Activated CD4-positive, alpha-beta T cell treated with anti-CD3 and anti-CD28 coated beads, Interleukin-2, amount 50 U/mL, for 4 hours (primary cell): ENCODE measurements at places on chromosomes 6 and 20.

GRCh38 chr6:107128175-107128574, 12.9 kb upstream of the BEND3 start:
- no peak for DNase-seq

- no peak for DNase-seq
Measured at GRCh38 chr6:28789553-28790083, 134.2 kb downstream of the TRIM27 start.

DNA sequence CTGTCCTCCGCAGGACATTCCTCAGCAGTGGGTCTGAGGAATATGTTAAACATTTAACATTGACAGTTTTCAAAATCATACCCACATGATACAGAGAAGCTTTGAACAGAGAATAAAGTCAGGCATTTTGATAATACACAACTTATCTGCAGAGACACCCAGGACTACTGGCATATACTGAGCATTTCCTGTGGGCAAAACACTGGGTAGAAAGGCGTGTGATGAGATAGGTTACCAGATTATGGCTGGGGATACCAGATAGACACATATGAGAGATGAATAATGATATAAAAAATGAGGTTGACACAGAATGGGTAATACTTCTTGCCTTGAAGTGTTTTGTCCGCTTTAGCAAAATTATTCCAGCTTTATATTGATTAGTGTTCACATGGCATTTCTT, 31.4 kb upstream of the TRIM26 start:
- DNase-seq = no peak

DNA sequence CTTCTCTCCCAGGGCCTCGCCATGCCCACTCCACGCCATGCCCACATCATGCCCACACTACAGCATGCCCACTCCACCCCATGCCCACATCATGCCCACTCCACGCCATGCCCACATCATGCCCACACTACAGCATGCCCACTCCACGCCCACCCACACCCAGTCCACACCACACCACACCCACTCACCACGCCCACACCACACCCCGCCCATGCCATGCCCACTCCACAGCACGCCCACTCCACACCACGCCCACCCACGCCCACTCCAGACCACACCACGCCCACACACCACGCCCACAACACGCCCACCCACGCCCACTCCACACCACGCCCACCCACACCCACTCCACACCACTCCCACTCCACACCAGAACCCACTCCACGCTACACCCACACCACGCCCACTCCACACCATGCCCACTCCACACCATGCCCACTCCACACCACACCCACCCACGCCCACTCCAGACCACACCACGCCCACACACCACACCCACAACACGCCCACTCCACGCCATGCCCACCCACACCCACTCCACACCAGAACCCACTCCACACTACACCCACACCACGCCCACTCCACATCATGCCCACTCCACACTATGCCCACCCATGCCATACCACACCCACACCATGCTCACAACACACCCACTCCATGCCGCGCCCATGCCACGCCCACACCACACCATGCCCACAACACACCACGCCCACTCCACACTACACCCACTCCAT, 88.6 kb downstream of the ERMARD start:
- no peak for DNase-seq

- DNase-seq = no peak
Measured at GRCh38 chr20:38043512-38044300, 10.2 kb downstream of the RPRD1B start.

- no peak for DNase-seq
Measured at GRCh38 chr6:155882527-155883333, 427.1 kb upstream of the NOX3 start.

GRCh38 chr20:57993716-57994431, 234.6 kb downstream of the ANKRD60 start:
- no peak for DNase-seq

GRCh38 chr20:13102694-13103093, 93.9 kb downstream of the SPTLC3 start:
- no peak for DNase-seq

DNA sequence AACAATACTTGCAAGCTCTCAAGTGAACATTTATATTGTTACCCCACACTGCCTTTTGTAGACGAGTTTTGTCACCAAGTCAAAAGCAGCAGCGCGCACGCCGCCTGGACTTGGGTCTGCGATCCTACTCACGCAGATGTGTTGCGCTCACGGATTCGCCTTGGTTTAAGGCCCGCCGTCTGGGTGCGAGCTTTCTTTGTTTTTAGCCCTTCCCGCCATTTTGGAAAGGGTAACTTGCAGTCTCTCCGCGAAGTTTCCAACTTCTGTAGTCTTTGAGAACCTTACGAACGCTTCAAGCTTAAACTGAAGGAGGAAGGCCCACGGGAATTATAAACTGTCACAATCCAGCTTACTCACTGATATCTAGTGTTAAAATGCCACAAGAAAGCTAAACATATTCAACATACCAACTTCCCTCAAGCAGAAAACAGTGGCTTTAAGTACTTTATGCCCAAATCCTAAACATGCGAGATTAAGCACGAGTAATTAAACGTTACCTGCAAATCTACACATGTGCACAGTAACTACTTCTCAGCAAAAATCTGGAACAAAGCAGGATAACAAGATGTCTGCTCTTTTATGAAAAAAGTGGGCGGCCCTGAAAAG, 80.4 kb upstream of the BTN3A2 start:
- DNase-seq = peak; percentile 48

DNA sequence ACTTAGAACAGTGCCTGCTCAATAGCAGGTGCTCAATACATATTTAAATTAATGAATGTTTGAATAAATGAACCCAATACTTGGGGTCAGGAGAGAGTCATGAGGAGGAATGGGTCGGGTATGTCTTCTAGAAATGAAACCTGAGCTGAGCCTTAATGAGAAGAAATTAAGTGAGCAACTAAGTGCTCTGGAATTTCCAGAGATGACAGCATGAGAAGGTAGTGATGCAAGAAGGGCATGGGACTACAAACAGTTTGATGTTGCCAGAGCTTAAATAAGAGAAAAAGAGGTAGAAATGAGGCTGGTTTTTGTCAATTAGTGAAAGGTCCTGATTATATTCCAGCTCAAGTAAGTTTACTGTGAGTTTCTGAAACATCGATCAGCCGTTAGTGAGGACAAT, 82.9 kb downstream of the PDE10A start:
- DNase-seq = no peak

DNA sequence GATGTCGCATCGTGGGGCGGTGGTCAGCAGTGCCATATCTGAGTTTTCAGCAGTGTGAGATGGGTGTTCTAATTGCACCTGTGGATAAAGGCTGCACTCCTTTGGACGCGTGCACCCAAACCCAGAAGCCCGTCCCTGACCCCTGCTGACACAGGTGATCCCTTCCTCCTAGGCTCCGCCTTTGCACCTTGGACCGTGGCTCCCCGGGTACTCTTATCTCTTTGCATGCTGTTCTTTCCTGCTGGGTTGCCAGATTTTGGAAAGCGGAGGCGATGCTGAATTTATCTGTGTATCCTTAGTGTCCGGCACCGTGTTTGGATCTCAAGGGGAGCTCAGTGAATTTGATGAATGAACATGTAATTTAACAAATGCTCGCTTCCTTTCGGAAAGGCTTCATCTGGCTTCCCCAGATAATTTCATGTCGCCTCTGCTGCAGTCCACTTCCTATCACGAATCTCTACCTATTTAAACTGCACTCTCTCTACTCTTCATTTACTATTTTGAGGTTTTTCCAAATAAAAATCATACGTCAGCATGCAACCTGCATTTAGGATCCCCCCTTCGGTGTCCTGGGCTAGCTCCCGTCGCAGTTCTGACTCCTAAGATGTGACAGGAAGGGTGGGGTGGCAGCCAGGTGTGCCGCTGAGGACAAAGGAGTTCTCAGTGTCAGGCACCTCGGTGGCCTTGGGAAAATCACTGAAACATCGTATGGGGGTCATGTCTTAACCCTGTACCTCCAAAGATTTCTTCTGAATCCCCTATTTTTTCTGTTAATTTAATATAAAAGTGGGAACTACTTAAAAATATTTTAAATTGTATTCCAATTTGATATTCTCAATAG, 753 bp upstream of the PERP start:
- no peak for DNase-seq

GRCh38 chr6:80959034-80959433, 793.4 kb downstream of the TENT5A start:
- DNase-seq = no peak

GRCh38 chr6:158808941-158809678, 10.1 kb downstream of the EZR start:
- DNase-seq = no peak

- no peak for DNase-seq
Measured at GRCh38 chr6:166500246-166500645, 86.2 kb downstream of the RAMACL start.

DNA sequence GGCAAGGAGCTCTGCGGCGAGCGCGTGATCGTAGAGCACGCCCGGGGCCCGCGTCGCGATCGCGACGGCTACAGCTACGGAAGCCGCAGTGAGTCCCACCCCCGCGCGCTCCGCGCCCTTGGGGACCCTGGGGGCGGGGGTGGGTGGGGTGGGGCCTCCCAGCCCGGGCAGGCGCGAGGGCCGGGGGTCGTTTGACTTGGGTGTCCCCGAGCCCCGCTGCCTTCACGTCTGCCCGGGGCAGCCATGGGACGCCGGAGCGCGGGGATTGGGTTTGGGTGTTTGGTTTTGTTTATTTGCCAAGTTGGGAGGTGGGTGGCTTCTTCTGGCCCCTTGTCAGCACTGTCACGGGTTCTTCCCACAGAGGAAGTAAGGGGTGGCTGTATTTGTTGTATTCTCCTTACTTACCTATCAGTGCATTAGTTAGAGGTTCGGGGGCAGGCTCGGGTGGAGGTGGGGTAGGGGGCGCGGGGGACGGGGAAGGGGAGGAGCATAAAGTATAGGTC, 777 bp downstream of the SRSF6 start:
- DNase-seq = no peak

GRCh38 chr6:132365281-132365907, 35.9 kb downstream of the MOXD1 start:
- DNase-seq = no peak

DNA sequence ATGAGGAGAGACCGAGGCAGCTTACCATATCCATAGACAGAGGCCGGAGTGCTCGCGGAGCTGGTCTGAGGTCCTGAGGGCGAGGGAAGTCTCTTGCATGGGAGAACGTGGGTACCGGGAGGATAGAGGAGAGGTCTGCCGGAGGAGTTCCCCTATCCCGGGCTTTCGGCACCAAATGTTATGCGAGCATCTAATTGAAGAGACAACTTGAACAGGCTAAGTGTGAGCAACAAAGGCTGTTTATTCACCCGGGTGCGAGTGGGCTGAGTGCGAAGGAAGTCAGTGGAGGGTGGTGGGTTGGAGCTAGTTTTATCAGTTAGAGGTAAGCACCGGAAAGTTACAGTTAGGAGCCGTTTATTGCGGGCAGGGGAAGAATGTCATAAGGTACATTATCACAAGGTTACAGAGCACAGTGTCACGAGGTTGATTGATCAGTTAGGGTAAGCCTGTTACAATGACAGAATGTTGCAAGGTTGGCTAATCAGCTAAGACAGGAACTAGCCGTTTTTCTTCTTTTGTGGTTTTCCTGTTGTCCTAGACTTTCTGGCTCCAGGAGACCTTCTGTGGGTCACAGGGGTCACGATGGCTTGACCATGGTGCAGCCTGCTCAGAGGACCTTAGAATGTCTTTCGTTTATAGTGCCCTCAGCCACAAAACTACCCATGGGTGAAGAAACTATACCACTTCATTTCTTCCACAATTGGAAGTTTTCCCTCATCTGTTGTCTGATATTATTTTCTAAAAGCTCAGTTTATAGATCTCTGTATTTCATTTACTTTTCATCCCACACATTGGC, 746.0 kb upstream of the ADGRB3 start:
- DNase-seq = no peak

- DNase-seq = no peak
Measured at GRCh38 chr20:50445354-50446151, 64.6 kb upstream of the PTPN1 start.

- DNase-seq = no peak
Measured at GRCh38 chr6:2492686-2493523, 247.5 kb upstream of the GMDS start.

DNA sequence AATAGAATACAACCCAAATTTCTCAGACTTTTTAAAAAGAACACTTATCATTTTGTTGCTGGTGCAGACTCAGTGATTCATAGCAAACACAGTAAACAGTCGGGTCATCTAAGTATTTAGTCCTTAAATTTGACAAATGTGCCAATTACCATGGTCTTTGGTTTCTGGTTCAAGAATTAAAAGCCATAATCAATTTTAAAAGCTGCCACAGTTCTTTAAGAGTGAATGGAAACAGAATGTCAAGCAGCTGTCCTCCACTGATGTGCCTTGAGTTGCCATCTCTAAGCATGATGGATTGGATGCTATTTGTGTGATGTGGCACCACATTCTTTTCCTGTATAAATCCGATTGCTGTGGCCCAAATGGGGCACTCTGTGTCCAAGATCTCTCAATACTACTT, 67.2 kb upstream of the MLIP start:
- no peak for DNase-seq

DNA sequence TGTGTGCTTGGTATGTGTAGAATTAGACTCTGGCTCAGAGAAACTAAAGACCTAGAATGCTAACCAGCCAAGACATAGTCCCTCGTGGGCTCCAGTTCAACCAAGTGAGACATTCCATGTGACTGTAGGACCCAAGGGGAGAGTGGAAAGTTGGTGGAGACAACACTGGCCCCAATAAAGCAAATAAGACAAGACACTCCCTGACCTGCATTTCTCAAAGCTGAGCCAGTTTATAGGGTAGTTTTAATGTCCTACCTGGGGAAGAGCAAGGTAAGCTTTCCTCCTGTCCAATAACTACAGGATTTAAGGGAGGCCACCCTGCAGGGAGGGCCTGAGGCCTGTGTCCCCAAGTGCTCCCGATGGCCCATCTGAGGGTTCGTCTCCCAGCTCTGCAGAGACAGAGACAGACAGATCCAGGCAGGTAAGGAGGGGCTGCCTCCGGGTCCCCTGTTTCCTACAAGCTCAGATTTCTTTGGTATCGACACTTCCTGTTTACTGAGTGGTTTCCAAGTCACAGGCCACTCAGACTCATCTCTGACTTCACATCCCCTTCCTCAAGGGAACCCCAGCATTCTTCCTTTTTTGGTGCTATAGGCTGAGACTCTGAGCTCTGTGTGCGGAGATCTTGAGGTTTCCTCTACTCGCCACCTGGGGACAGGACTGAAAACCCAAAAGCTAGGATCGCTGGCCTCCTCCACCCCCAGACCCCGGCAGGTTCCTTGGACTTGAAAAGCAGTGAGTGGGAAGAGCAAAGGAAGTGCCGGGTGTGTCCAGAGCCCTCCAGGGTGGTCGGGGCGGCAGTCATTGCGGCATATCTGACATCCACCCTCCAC, 92.4 kb downstream of the PRND start:
- DNase-seq = no peak

GRCh38 chr20:47686545-47686944, 98.7 kb downstream of the SULF2 start:
- DNase-seq = no peak

GRCh38 chr6:170058878-170059485, 231.9 kb downstream of the DLL1 start:
- DNase-seq = no peak

- DNase-seq = no peak
Measured at GRCh38 chr20:43459022-43459942, 1.6 kb downstream of the SRSF6 start.

- peak; percentile 90 for DNase-seq
Measured at GRCh38 chr6:35731736-35732532, 4.9 kb upstream of the ARMC12 start.

GRCh38 chr6:107699254-107699653, 124.9 kb downstream of the SCML4 start:
- no peak for DNase-seq
